PC-3 (cell line): ENCODE measurements at places on chromosomes 6 and 20. TPM values are rescaled to one million over a fixed set of nuclear protein-coding genes. Genes with fewer than 3 reads are reported as not detected.

The FLRT3 gene
- total RNA-seq = 2.6 and 2.8 TPM in 2 replicates

DNA sequence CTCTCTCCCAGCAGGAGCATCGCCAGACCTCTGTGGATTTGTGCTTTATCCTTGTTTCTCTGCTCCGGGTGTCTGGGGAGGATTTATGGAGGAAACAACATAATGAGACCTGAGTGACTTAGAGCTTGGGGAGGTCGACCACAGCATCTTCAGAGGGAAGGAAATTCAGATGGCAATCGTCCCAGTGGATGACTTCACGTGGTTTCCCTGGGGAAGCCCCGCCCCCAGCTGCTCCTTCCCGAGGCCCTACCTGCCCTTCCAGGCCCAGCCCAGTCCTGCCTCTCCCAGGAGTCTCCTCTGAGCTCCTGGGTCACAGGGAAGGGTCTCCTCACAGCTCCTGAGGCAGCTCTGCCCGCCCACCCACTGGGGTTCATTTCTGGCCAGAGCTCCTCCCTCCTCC is 430.3 kb upstream of the SULF2 start:
- peak; percentile 59 for DNase-seq

DNA sequence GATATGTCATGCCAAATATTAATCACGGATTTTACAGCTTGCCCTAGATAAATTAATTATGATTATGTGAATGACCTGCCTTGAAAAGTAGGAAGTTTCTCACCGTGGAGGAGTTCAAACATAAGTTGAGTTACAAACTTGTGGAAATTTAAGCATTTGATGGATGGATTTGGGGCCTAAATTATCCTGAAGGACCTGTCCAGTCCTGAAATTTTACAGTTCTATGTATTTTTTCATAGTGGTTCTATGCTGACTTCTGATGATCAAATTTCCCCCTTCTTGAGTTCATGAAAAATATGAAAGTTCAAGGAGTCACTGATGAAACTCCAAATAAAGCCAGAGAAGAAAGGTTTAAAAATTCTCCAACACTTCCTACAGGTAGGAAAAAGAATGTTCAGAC is 178.6 kb downstream of the SLC35F1 start:
- no peak for DNase-seq

The RXRB gene
- total RNA-seq = 24.0 and 30.9 TPM in 2 replicates

The OR2H2 gene
- total RNA-seq = not detected in 2 replicates

DNA sequence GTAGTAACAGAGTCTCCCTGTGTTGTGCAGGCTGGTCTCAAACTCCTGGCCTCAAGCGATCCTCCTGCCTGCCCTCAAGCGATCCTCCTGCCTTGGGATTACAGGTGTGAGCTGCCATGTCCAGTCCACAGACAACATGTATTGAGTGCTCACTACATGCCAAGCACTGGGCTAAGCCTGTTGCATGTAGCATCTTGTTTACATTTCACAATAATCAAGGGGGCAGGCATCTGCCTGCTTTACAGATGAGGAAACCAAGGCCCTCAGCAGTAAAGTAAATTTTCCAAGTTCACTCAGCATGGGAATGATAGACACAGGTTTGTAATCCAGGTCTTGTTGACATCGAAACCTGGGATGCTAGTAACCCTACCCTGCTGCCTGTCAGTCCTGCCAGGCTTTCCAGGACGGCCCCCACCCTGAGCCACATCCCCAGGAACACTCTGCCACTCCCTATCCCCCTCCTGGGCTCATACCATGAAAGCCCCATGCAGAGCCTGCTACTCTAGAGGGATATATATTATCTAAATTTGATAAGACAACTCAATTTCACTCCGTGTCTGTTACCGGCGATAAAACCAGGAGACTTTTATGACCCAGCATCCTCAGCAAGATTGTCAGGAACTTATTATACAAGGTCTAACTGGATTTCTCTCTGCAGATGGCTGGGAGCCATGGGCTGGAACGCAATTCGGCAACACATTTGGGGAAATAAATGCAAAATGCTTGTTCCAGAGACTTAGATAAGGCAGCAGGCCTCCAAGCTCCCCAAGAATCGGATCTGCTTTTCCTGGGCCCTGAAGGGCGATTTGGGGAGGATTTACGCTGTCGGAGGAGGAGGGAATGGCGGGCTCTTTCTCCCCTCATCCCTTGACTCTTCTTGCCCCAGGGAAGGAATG is 30.4 kb downstream of the CD40 start:
- DNase-seq = no peak

DNA sequence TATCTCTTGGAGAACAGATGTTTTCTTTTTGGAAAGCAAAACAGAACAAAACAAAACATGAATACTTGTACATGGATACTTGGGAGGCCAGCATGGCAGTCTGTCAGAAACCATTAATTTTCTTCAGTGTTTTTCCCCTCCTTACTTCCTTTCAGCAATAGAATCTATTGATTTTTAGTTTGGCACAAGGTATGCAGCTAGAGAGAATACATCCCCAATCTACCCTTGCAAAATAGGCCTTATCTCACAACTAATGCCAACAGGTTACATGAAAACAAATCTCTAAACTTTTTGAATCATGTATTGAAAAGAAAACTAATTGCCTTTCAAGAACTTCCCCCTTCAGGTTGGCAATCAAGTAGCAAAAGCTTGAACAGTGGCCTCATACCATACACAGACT is 2.8 kb downstream of the PGK2 start:
- no peak for DNase-seq

- DNase-seq = no peak
These were observed 21.0 kb downstream of the NOL7 start for GRCh38 chr6:13635948-13636658.

DNA sequence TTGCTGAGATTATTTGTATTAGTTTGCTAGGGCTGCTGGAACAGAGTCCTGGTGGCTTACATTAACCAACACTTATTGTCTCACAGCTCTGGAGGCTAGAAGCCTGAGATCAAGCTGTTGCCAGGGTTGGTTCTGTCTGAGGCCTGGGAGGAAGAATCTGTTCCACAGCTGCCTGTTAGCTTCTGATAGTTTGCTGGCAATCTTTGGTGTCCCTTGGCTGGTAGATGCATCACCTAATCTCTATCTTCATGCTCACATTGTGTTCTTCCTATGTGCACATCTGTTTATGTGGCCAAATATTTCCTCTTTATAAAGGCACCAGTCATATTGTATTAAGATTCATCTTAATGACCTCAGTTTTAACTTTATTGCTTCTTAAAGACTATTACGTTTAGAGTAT is 19.5 kb downstream of the SF3B5 start:
- no peak for DNase-seq

GRCh38 chr6:154280521-154280920 is 76.1 kb downstream of the IPCEF1 start:
- DNase-seq = no peak

DNA sequence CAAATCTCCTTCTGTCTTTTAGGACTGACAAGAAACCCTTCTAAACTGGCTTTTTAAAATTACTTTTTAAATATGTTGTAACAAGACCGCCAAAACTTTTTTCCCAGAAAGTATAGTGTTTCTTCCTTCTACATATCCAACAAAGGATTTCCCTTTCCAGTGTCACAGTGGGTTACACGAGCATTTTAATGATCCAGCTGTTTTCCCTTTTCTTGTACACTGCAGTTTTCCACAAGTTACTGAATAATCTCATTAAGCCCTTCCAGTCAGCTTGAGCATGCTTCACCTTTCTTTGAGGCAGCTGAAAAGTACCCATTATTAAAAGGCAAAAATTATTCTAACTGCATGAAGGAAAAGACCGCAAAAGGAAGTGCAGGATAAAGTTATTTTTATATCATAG is 48.6 kb downstream of the CD24 start:
- DNase-seq = no peak

- DNase-seq = no peak
These were observed 43.1 kb downstream of the MBOAT1 start for GRCh38 chr6:20169119-20169557.

- no peak for DNase-seq
These were observed 104.0 kb upstream of the FRMD1 start for GRCh38 chr6:168182908-168183612.
